ENCODE measurements at places on chromosomes 7 and 10.

GRCh38 chr7:104196161-104196560, 11.7 kb downstream of the ORC5 start:
- DNase-seq: no peak

DNA sequence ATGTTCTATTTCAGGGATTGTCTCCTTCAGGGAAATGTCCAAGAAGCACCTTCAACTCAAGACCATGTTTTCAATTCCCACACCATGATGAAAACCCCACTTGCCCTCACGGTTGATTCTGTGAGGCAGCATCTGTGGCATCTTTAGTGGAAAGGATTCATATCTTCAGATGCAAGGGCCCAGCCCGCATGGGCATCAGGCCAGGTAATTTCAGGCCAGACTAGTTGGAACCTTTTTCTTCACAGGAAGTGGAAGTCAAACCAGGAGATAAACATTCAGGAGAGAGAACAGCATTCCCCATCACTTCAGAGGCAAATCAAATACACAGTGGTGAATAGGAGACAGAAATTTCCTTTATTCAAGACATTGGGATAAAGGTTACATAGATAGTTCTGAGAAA, 88.8 kb downstream of the JCAD start:
- no peak for DNase-seq

DNA sequence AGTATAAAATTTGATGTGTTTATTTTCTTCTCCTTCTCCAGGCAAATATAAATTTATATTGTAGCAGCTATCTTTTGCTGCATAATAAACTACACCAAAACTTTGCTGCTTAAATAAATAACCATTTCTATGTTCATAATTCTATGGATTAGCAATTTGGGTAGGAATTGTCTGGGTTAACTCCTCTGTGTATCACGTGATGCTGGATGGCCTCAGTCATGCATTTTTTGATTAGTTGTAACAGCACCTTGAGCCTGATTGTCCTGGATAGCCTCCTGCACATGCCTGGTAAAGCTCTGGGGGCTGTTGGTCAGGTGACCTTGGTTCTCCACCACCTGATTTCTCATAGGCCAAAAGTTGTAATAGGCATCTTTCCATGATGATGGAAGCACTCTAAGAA, 572.9 kb downstream of the ETV1 start:
- no peak for DNase-seq

DNA sequence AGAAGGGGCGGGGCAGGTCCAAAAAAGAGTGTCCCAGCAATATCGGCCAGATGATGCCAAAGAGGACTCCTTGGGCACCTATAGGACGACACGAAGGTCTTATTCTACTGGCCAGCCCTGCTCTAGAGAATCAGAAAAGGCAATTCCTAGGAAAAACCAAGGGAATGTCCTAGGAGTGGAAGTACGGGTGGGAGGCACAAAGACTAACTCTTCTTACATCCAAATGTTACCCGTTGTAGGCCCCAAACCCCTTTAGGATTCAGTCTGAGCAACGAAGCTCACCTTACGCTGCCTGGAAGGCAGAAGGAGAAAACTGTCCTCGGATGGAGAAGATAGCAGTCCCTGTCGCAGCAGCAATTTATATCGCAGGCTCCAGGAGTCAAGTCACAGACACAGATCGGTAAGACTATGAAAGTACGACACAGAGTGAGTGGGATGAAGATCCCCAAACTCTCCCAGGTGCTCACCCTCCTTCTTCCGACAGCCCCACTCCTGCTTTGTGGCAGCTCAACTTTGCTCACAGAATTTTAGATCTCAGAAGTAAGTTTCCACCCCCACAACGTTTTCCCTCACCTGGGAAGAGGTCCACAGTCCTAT, 558 bp downstream of the TCTN3 start:
- no peak for DNase-seq

GRCh38 chr10:12707461-12708185, 293.9 kb downstream of the CCDC3 start:
- no peak for DNase-seq

- DNase-seq: no peak
Measured at GRCh38 chr10:69353977-69354635, 62.6 kb downstream of the TACR2 start.

DNA sequence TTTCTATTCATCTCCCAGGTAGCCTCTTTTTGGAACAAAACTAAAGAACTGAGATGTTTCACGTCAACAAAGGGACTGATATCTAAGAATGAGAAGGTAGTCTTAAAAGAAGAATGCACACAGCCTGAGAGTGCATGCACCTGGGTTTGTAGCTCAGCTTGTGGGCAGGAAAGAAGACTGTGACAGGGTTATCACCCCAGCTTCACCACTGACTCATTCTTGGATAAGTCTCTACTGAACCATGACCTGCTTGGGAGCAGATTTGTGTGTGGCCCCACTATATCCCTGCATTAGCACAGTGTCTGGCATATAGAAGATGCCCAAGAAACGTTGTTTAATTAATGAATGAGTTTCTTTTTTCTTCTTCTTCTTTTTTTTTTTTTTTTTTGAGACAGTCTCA, 187.5 kb downstream of the GPAM start:
- DNase-seq: no peak

- no peak for DNase-seq
Measured at GRCh38 chr10:72140174-72140573, 51.8 kb upstream of the SPOCK2 start.

DNA sequence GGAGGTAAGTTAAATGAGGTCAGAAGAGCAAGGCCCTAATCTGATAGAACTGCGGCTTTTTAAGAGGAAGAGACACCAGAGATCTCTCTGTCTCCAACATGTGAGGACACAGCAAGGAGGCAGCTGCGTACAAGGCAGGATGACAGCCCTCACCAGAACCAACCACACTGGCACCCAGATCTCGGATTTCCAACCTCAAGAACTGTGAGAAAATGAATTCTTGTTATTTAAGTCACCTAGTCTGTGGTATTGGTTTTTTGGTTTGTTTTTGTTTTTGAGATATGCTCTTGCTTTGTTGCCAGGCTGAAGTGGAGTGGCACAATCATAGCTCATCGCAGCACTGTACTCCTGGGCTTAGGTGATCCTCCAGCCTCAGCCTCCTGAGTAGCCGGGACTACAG, 127.2 kb downstream of the DLG5 start:
- DNase-seq: no peak

DNA sequence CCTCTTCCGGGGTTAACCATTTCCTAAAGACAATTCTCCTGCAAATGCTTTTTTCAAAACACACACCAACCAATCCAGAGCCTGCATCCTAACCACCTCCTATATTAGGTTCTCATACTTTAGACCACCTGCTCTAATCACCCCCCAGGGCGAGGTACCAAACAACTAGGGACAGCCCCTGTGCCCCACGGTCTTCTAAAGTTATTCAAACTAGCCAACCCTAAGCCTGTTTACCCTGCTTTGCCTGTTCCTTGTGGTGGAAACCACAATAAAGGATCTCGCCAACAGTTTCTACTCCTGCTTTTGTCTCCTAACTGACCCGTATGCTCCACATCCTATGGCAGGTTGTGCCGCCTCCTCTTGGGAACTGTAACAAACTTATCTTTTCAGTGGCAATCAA, 21.1 kb downstream of the SP4 start:
- DNase-seq: no peak

- no peak for DNase-seq
Measured at GRCh38 chr10:63766745-63767137, 245.5 kb downstream of the REEP3 start.
